Activated CD8-positive, alpha-beta memory T cell treated with anti-CD3 and anti-CD28 coated beads, Interleukin-2, amount 50 U/mL, for 48 hours (primary cell): ENCODE measurements at places on chromosomes 5 and 9.

- DNase-seq: no peak
Observed at GRCh38 chr9:107905308-107906020, 415.9 kb upstream of the KLF4 start.

GRCh38 chr5:146428658-146429057 lies 18.5 kb upstream of the TCERG1 start:
- DNase-seq: no peak

- no peak for DNase-seq
Observed at GRCh38 chr5:16889203-16889971, 46.7 kb downstream of the MYO10 start.

DNA sequence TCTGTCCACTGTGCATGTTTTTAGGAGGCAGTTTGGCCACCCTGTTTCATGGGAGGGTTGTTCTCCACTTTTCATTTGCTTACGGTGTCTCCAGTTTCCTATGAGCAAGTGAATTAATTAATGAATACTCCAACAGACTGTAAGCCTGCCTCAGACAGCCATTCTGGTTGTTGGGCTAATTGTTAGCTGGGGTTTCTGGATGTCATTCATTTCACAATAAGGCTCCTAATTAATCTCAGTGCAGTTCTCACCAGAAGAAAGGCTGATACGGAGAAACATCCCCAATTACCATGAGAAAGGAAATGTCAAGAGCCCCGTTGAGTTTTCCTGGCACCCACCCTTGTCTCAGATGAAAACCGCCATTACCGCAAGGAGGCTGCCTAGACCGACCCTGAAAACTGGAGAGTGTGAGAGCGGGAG lies 75.8 kb downstream of the MAP1B start:
- DNase-seq: no peak

- peak; percentile 84 for DNase-seq
Observed at GRCh38 chr9:136700959-136701667, 11.3 kb upstream of the DIPK1B start.

DNA sequence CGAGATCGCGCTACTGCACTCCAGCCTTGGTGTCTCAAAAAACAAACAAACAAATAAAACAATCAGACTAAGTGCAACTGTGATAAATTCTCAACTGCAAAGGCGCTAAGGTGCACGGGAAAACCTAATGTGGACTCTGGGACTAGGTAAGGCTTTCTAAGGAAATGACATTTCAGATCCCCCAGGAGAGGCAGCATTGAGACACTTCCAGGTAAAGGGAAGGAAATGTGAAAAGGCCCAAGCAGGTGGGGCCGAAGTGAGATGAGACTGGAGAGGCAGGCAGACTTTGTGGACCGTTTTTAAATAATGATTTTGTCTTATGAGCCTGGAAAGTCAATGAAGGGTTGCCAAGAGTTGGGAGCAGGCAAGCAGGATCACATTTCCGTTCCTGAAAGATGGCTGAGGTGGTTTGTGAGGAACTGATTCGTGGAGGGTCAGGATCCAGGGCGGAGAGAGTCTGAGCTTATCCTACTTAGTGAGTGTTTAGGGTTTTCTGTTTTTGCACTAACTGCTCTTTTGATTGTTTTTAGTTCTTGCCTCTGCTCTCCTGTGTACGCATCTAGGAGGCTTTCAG lies 2.0 kb upstream of the APBA1 start:
- no peak for DNase-seq

- no peak for DNase-seq
Observed at GRCh38 chr5:123367739-123368138, 55.5 kb downstream of the CEP120 start.
